ENCODE measurements at places on chromosomes 12 and 14.

GRCh38 chr12:103897316-103897715, 32.9 kb upstream of the HSP90B1 start:
- no peak for ATAC-seq

DNA sequence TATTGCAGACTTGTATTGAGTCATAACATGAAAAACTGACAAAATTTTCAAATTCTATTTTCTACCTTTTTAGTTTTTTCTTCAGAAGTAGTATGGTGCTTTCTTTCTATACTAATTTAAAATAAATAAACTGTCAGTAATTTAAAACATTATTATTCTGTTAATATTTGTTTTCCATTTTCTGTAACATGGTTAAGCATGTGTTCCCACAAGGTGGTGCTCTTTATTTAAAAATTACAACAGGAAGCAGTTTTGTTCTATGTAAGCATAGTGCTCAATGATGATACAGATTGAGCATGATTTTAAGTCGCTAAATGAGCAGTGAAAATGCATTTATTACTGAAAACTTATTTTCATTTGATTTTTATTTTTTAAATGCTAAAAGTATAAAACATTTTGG, 114.6 kb downstream of the PPFIA2 start:
- ATAC-seq = no peak

GRCh38 chr12:68587448-68587873, 23.2 kb upstream of the RAP1B start:
- no peak for ATAC-seq

- peak; percentile 86 for ATAC-seq
Measured at GRCh38 chr12:92745856-92746550, 43.2 kb downstream of the PLEKHG7 start.

GRCh38 chr14:69812711-69813110, 15.7 kb upstream of the SLC10A1 start:
- peak; percentile 62 for ATAC-seq

DNA sequence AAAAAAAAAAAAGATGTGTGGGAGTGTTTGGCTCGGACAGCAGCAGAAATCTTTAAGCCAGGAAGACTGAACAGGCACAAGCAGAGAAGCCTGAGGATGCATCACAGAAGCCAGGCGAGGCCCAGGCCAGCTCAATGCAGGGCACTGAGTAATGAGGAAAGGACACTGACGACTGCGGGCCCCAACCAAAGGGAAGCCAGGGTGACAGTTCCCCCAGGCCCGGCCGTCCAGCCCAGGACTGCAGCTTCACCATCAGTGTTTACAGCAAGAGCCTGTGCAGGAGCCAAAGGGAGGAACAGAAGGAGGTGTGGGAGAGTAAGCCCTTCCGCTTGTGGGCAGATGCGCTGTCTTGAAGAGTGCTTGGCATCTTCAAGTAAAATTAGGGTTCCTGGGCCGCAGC, 205.3 kb upstream of the SFSWAP start:
- no peak for ATAC-seq

- peak; percentile 77 for ATAC-seq
Measured at GRCh38 chr14:73472185-73473114, 14.1 kb upstream of the NUMB start.
